ENCODE measurements at places on chromosomes 13 and 19.

GRCh38 chr13:112617754-112618375, 29.9 kb upstream of the TUBGCP3 start:
- DNase-seq, result no peak

GRCh38 chr19:14460935-14461334, 14.2 kb downstream of the PTGER1 start:
- DNase-seq, result no peak

- DNase-seq, result no peak
Observed at GRCh38 chr13:20156702-20157101, 4.2 kb downstream of the GJA3 start.

DNA sequence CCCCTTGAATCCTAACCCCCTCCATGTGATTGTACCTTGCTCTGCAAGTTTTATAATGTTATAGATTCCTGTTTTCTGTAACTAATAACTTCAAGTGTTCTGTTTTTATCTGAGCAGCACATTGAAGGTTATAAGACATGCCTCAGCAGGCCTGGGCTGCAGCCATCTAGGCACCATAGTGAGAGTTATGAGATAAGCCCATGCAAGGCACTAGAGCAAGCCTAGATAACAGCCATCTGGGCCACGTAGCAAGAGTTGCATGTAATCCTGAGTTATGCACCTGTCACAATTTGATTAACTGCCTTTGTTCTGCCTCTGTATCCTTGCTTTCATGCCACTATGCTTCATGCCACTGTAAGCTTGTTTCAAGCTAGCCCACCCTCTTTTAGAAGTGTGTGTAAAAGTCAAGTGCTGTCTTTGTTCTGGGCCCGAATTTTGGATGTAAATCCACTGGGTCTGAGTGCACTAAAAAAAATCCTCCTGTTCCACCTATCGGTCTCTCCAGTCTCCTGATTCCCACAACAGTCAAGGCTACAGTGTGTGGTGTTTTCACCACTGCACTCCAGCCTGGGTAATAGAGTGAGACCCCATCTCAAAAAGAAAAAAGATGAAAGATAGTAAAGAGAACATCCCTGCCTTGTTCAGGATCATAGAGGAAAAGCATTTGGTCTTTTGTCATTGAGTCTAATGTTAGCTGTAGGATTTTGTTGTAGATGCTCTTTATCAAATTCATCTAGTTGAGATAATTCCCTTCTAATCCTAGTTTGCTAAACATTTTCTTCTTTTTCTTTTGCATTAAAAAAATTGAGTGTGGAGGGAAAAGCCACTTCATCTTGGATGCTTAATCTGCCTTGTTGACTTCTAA, 16.0 kb upstream of the KBTBD6 start:
- no peak for DNase-seq

- DNase-seq, result no peak
Observed at GRCh38 chr19:32662186-32662585, 12.8 kb downstream of the ANKRD27 start.

GRCh38 chr19:40261631-40262030, 23.5 kb downstream of the AKT2 start:
- DNase-seq, result no peak

GRCh38 chr19:38803543-38803942, 9.2 kb downstream of the LGALS4 start:
- no peak for DNase-seq

GRCh38 chr19:44587963-44588770, 25.2 kb upstream of the IGSF23 start:
- DNase-seq, result no peak

GRCh38 chr13:52665325-52665724, 12.7 kb downstream of the SUGT1 start:
- DNase-seq, result peak; percentile 25

Data from NCI-H1694 treated with DMSO at 0.1 percent for 48 hours (cell line).